ENCODE measurements at places on chromosomes 3 and 15.

GRCh38 chr3:138469874-138470273, 35.5 kb downstream of the ESYT3 start:
- peak; percentile 33 for DNase-seq

GRCh38 chr15:68447209-68447608, 15.2 kb upstream of the ITGA11 start:
- no peak for DNase-seq

- DNase-seq = no peak
Measured at GRCh38 chr3:103499132-103499900, 1064.5 kb downstream of the ZPLD1 start.

DNA sequence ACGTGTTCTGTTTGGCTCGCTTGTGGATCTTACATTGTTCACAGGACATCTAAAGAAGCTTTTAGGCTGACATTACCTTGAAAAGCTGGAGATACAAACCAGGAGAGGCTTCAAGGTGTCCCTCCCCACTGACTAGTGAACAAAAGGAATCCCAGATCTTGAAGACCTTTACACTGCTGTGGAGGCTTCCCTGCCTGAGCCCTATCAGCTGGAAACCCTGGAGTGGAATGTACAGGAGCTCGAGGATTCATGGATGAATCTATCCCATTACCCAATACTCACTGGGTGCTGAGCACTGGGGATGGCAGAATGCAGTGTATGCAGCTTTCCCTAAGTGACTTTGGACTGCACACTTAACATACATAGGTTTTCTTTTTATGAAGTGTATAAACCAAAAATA, 82.3 kb upstream of the MFGE8 start:
- no peak for DNase-seq

DNA sequence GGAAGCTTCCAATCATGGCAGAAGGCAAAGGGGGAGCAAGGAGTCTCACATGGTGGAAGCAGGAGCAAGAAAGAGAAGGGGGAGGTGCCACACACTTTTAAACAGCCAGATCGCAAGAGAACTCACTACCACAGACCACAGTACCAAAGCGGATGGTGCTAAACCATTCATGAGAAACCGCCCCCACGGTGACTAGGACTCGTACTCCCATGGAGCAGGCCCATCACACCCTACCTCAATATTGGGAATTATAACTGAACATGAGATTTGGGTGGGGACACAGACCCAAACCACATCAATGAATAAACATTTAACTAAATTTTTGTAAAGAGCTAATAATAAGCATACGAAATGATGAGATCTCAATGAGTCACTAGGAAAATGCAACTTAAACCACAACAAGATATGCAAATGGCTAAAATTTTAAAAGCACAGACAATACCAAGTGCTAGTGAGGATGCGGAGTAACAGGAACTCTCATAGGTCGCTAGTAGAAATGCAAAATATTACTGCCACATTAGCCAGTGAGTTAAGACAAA, 10.0 kb downstream of the MRPS25 start:
- no peak for DNase-seq

GRCh38 chr15:99451484-99451883, 114.3 kb upstream of the MEF2A start:
- DNase-seq = no peak

DNA sequence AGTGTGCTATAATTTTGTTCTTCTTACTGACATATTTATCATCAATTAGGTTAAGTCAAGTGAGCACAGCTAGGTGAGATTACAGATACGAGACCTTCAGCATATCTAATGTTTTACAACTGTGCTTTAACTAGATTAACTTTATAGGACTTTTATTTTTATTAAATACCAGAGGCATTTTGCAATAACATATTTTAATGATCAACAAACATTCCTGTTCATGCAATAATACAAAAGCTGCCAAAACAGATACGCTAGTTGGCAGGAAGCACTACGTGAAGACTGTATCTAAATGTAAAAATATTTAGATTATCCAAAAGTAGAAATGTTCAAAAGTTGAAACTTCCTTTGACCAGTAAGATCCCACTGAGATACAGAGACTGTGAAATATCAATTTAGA, 139.1 kb downstream of the CBLB start:
- DNase-seq = no peak

GRCh38 chr3:34359064-34359463, 560.6 kb downstream of the PDCD6IP start:
- no peak for DNase-seq

DNA sequence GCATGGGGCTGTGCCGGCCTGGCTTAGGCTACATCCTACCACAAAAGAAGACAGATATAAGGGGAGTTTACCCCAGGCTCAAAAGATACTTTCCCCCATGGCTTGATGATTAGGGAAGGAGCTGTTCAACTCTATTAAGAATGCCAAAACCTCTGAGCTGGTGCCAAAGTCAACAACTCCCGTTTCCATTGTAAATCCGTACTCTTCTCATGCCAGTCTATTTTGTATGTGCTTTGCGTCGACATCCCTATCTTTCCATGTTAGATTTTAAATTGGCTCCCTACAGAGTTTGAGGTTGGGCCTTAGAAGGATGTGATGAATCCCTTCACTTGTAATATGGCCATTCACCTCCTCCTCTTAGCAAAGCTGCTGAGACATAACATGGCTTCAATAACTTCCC, 46.9 kb downstream of the RLBP1 start:
- no peak for DNase-seq

DNA sequence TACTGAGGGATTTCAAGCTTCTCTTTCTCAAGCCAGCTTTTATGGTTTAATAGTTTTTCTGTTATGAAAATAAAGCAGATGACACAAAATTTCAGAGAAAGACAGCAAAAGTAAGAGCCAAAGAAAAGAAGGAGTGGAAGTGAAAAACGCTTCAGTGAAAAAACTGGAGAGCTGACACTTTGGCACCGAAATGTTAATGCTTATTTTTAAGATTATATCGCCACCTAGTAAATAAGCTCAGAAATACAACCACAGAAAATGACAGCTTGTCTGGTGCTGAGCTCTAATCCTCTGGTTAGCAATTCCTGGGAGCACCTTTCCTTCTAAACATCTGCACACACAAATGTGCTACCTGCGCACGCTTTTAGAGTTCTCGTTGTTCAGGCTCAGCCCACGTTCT, 101.6 kb downstream of the ZPLD1 start:
- DNase-seq = no peak

DNA sequence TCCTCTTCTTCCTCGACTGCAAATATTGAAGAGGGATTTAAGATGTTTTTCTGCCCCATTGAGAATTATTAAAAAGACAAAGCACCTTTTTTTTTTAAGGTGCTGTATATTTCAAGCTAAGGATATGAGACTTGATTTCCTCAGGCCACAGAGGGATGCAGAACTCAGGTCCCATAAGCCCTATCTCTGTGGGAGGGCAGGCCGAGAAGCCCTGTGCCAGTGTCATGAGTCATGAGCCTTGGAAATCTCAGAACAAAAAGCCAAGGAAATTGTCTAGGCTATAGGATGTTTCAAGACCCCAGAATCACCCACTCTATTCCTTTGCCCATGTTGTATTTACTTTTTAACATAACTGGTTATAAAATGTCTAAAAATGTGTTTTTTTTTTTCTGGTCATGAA, 7.3 kb downstream of the ESYT3 start:
- DNase-seq = no peak

DNA sequence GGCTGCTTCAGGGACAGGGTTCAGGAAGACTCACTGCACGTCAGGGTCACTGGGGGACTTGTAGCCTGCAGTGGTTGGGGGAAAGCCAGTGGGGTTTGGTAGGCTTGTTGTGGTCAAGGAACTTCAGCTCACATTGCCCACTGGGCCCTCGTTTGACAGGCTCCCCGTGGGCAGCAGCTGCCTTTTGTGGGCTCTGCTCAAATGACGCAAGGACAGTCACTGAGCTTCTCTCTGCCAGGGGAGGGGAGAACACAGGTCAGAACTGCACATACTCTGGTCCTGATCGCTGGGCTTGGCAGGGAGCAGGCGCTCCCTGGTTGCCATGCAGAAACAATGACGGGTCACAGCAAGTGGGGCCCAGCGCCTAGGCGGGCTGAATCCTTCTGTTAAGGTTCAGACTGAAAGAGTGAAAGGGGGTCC, 45.5 kb downstream of the FAM174B start:
- DNase-seq = no peak

GRCh38 chr3:155130001-155130400, 49.9 kb downstream of the MME start:
- no peak for DNase-seq

- DNase-seq = no peak
Measured at GRCh38 chr15:89656116-89656815, 999 bp upstream of the KIF7 start.

DNA sequence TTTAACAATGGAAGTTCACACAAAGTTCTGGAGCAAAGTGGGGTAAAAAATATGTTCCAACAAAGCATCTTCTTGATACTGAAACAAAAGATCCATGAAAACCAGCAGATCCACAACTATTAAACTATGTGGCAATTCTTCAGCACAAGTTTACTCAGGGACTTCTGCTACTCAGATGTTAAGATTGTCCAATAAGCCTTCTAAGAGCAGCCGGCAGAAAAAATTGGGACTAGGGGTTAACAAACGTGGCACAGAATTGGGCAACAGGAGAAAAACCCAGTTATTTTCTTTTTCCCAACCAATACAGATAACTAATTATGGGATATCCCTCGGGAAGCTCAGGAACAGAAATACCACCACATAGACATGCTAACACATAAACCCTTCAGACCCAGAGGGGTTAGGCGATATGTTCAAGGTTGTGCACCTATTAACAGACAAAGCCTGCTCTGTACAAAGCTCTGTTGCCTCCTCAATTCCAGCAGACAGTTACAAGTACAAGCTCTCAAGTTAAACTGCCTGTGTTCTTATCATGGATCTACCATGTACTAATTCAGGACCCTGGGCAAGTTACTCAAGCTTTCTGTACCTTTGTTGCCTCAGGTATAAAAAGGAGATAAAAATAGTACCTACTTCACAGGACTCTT, 6.8 kb downstream of the SSR3 start:
- DNase-seq = no peak

All from NCI-H187 treated with DMSO at 0.1 percent for 48 hours (cell line).